ENCODE measurements at places on chromosomes 5 and 9.

GRCh38 chr9:70205366-70206020, 53.3 kb upstream of the SMC5 start:
- DNase-seq, result no peak

GRCh38 chr5:137498301-137498735, 808 bp downstream of the SPOCK1 start:
- peak; percentile 1 for DNase-seq

- peak; percentile 17 for DNase-seq
These were observed 7.1 kb downstream of the ARHGEF28 start for GRCh38 chr5:73633060-73633459.

DNA sequence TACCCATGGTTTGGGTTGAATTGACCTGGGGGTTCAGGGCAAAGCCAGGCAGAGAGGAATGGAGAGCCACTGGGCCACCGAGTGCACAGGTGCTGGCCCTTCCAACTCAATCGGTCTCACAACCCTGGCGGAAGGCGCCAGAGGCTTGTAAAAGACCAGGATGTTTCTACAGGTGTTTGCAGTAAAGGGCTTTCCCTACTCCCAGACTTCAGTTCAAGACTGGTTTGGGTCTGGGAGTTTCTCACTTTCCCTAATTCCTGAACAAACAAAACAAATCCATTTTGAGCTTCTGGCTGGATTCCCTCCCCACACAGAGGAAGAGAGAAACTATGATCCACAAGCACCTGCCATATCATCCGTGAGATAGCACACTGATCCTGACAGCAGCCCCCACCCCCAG, 125.2 kb upstream of the KLF4 start:
- no peak for DNase-seq

GRCh38 chr9:34049630-34050384, 1.1 kb upstream of the UBAP2 start:
- peak; percentile 50 for DNase-seq

DNA sequence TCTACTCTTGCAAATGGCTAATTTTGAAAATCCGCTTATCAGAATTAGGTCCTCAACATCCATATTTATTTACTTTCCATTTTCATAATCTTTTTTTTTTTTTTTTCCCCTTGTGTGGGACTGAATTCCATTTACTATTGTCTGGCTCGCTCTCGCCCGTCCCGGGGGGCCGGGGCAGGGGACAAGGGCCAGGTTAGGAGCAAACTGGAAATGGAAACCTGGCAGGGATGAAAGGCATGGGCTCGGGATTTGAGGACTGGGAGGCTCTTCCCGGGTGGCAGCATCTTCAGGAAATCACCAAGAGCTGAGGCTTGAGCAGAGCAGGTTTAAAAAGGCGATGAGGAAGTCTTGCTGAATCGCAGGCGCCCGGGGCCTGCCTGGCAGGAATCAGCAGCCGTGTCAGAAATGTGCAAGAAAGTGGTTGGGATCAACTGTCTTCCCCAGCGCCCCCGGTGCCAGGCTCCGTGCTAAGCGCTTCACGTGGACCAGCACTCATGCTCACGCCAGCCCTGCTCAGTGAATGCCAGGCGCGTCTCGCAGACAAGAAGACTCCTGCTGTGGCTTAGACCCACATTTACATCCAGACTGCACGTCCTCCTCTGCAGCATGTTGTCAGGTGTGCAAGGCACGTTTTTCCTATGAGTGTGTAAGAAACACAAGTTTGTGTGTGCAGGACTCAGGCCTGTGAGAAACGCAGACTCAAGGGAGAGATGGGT, 66.3 kb upstream of the UNC5A start:
- no peak for DNase-seq

- no peak for DNase-seq
These were observed 1115.5 kb downstream of the DTWD2 start for GRCh38 chr5:117872798-117873368.

- no peak for DNase-seq
These were observed 12.9 kb downstream of the RGMB start for GRCh38 chr5:98786191-98786853.

GRCh38 chr5:169095976-169096375, 205.0 kb downstream of the SLIT3 start:
- DNase-seq, result no peak

- DNase-seq, result no peak
These were observed 392.2 kb downstream of the EBF1 start for GRCh38 chr5:158707534-158707933.

- peak; percentile 6 for DNase-seq
These were observed 7.4 kb upstream of the IFNA1 start for GRCh38 chr9:21432672-21433425.

- no peak for DNase-seq
These were observed 23.0 kb downstream of the PDE6A start for GRCh38 chr5:149921597-149921996.

DNA sequence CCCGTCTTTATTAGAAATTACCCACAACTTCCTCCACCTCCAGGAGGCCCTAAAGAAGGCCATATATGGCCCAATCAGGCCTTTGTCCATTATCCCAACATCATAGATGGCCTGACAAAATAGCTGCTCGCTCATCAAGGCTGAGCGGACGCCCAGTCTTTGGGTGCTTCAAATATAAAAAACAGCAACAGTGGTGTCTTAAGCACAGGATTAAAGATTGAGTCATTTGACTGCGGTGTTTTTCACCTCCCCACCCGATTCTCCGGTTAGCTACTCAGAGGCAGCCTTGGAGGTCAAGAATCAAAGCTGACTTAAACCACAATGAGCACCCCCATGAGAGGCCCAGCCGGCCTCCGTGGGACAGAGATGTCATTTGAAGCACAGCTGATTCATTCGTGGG, 18.8 kb downstream of the S1PR3 start:
- DNase-seq, result no peak

- no peak for DNase-seq
These were observed 1.9 kb downstream of the OSMR start for GRCh38 chr5:38847559-38848347.

DNA sequence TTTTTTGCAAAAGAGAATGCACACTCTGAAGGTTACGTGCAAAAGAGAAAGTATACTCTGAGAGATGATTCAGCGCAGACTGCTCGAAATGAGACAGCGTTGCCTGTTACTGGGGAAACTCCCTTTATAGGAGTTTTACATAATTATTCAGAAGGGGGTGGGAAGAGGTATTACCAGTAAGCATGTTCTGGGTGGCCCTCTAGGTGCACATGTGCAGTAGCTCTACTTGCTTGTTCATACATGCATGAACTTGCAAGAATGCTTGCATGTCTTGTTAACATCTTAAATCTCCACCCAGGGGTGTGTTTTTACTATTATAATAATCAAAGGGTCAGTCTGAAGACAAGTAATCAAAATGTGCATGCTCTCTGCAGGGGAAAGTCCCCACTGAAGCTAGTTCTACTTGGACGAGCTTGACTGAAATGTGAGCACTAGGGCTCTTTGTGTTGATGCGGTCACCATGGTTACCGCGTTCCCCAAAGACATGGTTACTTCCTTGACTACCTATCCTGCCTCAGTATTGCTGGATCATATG, 75.5 kb downstream of the SGCD start:
- DNase-seq, result no peak

DNA sequence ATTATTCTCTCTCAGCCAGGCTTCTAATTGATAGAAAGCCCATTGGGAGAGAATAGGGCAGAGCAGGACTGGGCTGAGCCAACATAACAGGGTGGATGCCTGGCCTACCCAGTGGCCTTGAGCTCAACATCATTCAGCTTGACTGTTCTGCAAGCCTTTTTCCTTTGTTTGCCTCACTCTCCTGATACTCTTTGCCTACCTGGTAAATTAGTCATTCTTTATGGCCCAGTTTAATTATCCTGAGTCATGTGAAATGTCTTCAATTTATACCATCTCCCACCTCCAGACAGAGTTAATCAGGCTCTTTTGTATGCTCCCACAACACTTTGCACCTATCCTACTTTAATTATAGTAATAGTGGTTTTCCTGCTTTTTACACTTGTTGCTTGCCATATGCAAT, 13.6 kb downstream of the GLRA1 start:
- DNase-seq, result no peak

- no peak for DNase-seq
These were observed 114.6 kb downstream of the MRPL36 start for GRCh38 chr5:1685066-1685465.

- DNase-seq, result no peak
These were observed 53.9 kb downstream of the ZNF474 start for GRCh38 chr5:122183098-122183787.

DNA sequence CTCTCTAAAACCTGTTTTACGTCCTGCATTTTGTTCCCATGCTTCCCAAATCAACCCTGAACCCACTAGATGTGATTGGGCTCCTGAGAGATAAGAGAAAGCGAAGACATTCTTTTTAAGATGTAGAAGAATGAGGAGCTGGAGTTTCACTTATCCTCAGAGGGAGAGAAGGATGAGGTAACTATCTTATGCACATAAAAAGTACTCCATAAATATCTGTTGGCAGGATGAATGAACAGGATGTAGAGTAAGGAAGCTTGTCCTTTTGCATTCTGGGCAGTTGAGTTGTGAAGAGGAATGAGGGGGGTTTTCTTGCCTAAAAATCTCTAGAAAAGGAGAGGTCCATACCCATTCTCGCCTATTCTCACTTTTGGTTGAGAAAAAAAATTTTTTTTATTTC, 163.2 kb downstream of the UNC13B start:
- no peak for DNase-seq

DNA sequence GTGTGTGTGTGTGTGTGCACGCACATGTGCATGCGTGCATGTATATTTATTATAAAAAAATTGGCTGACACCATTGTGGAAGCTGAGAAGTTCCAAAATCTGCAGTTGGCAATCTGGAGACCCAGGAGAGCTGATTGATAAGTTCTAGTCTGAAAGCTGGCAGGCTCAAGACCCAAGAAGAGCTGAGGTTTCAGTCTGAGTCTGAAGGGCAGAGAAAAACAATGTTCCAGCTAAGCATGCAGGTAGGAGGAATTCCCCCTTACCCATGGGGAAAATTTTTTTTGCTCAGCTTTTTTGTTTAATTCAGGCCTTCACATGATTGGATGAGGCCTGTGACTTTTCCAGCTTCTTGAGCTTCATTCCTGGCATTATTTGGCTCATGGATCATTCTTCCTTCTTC, 31.2 kb upstream of the ACTBL2 start:
- no peak for DNase-seq

DNA sequence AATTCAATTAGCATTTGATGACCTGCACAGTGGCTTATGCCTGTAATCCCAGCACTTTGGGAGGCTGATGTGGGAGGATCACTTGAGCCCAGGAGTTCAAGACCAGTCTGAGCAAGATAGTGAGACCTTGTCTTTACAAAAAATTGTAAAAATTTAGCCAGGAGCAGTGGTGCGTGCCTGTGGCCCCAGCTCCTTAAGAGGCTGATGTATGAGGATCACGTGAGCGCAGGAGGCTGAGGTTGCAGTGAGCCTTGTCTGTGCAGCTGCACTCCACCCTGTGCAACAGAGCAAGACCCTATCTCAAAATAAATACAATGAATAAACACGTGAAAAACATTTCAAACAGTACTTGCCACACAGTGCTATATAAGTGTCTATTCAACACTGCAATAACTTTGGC, 4.2 kb downstream of the ABCA1 start:
- no peak for DNase-seq

DNA sequence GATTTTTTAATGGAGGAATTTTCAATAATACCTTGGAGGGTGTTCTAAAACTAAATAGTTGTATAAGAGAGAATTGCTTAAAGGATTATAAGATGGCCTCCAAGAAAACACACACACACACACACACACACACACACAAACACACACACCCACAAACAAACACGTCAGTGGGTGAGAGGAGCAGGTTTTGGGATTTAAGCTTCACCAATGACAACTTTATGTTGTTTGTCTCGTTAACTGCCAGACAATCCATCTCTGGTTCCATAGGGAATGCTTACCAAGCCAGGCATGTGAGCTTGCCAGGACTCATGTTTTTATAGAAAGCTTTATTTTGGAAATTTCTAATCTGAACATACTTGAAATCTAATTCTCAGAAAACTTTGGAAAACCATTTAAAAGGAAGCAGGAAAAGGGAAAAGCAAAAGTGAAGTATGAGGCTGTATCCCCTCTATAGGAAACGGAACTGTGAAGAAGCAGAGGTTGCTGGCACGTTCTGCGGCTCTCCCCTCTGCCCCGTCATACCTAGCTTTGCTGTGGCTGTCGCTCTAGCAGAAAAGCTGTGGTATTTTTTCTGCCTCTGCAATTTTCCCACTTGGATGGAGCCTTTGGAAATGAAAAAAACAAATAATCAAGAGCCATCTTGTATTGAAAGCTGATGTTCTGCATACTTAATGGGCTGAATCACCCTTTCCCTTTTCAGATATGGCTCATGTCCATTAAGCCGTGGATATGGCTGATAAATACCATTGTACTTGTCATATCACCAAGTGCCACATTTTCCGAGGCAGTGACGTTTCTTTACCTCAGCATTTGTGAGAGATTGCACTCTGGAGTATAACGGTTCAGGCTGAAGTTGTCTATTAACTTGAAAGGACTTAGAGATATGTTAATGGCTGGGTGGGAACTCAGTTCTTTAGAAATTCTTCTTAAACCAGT, 112.7 kb downstream of the NTRK2 start:
- DNase-seq, result peak; percentile 1

DNA sequence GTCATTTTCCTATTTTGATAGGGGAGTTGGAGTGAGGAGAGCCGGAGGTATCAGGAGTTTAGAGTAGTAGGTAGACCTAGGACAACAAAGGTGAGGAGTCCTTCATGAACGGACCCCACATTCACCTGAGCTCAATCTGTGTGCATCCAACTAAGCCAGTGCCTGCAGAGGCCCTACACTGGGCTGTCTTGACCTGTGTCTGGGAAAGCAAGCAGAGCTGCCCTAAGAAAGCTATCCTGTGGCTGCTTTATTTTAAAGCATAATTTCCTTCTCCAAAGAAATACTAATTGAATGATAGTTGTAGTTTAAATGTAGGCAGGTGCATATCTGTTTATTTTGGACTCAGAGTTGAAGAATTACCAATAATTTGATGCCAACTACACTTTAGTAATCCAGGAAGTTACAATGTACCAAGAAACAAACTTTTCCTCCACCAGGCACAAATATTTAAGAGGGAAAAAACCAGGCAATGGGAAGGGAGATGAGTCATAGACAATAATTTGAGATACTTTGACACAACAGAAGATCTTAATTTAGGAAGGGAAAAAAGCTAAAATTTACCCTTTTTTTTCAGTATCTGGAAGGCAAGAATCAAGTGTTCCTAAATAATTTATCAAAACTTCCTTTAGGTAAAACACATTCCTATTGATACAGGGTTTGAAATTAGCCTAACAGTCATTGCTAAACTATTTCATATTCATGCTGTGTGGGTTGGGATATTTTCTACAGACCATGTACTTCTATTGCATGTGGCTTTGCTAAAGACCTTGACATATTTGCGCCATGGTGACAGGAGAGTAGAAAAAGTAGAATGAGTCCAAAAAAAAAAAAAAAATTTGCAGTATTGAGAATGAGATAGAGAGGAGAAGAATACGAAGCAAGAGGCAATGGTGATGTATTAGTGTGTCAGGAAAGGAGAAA, 376.6 kb upstream of the TUSC1 start:
- DNase-seq, result no peak

DNA sequence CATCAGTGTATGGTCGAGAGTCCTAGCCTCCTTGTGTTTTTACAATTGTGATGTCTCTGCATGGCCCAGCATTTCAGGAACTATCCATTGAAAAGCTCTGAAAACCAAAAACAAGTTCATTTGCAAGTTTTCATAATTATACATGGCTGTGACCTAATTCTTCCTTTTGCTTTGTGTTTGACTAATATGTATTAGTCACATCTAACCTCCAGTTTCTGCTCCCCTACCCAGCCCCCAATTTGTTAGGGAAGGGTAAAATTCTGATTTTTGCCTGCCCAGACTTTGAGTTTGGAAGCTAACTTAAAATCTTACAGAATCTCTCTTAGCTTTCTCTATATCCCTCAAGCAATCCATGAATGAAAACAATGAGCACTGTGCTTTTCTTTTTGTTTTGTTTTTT, 128.2 kb upstream of the SEMA6A start:
- DNase-seq, result no peak
